ENCODE measurements at places on chromosomes 4 and X.

DNA sequence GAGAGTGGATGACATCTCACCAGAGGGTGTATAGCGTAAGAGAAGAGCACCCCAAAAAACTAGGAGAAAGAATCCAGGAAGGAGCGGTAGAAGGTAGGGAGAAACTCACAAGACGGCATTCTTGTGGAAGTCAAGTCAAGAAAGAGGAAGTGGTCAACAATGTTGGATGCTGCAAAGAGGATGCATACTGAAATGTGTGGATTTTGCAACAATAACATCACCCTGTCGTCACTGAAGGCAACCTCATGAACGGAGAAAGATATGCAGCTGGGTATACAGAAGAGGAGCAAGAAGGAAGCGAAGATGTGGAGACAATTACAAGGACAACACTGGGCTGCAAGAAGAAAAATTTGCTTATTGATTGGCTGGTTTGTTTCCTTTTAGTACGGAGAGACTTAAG, 11.4 kb upstream of the TAPT1 start:
- no peak for DNase-seq

DNA sequence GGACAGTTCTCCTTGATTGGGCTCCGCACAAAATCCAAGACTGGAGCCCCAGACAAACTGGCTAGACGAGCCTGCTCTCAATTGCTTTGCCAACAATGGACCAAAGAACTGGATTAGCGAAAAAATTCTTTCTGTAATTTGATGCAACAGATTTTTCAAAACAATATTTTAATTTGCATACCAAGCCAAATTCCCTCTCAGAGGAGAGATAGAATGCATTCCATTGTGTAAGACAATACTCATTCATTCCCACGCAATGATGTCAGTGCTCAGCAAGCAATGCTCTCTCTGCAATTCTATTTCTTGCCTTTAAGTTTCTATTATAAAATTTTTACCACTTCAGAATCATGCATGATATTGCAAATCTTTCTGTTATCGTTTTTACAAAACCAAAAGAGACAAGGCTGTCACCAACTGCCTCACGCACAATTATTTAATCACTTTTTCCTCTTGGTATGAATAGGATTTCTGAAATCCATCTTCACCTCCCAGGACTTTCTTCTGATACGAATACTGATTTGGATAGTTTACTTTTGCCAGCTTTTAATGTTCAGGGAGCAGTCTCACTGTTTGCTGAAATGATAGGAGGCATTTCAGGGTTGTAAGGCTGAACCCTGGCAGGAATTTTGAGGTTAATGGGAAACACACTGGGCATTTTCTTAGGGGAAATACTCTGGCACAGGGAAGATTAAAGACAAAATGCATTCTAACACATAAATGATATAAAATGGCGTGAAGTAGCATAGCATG, 46.1 kb upstream of the HCCS start:
- DNase-seq = no peak

DNA sequence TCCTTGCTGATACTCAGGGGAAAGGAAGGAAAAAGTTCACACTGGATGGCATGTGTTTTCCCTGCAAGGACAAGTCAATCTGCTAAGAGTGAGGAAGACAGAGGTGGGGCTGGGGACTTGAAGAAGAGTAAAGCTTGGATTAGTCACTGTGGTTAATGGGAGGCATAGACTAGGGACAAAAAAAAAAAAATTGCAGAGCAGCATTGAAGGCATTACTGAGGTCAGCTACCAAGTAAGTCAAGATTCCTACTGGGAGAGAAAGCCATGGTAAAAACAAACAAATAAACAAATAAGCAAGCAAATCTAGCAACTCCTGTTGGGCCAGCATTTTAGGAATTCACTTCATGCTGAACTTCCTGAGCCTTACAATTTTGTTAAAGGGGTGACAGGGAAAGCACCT, 58.2 kb upstream of the GPC4 start:
- no peak for DNase-seq

DNA sequence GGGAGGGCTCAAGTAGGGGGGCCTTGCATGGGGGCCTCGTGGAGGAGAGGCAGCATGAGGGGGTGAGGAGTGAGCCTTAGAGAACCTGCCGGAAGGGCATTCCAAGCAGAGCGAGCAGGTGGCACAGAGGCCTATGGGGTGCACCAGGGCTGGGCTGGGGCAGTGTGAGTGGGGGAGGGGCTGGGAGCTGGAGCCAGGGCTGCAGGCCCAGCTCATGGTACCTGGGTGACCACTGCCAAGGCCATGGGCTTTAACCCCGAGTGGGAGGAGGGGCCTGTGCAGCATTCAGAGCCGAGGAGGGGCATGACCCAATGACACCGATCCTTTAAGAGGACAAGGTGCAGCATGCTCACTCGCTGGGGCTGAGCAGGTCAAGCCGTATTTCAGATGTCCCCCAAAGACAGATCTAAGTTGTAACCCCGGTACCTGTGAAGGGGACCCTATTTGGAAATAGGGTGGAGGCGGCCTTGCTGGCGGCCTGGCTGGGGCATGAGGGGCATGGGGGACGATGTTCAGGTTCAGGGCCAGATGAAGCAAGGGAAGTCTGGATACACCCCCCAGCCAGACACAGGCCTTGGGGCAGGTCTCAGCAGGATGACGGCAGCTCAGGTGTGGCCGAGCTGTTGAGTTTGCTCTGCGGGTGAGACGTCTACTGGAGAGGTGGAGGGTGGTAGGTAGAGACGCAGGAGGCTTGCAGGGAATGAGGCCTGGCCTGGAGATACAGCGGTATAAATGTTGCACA, 137.0 kb downstream of the CPZ start:
- no peak for DNase-seq

- DNase-seq = no peak
Observed at GRCh38 chr4:186144198-186144945, 39.9 kb downstream of the FAM149A start.

- no peak for DNase-seq
Observed at GRCh38 chr4:52996261-52997131, 134.4 kb downstream of the RASL11B start.

- no peak for DNase-seq
Observed at GRCh38 chr4:167111622-167112021, 122.7 kb downstream of the SPOCK3 start.

DNA sequence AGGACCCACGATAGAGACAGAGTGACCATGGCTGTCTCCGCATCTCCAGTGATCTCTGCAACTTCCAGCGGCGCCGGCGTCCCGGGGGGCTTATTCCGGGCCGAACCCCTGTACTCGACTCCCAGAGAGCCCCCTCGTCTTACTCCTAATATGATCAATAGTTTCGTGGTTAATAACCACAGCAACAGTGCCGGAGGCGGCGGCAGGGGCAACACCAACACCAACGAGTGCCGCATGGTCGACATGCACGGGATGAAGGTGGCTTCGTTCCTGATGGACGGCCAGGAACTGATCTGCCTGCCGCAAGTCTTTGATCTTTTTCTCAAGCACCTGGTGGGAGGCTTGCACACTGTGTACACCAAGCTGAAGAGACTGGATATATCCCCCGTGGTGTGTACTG, 343 bp downstream of the DACH2 start:
- DNase-seq = no peak

GRCh38 chr4:89356086-89356485, 48.5 kb upstream of the GPRIN3 start:
- DNase-seq = no peak

GRCh38 chr4:85302756-85303155, 172.2 kb upstream of the ARHGAP24 start:
- no peak for DNase-seq

- DNase-seq = no peak
Observed at GRCh38 chr4:109365939-109366338, 63.5 kb upstream of the COL25A1 start.

DNA sequence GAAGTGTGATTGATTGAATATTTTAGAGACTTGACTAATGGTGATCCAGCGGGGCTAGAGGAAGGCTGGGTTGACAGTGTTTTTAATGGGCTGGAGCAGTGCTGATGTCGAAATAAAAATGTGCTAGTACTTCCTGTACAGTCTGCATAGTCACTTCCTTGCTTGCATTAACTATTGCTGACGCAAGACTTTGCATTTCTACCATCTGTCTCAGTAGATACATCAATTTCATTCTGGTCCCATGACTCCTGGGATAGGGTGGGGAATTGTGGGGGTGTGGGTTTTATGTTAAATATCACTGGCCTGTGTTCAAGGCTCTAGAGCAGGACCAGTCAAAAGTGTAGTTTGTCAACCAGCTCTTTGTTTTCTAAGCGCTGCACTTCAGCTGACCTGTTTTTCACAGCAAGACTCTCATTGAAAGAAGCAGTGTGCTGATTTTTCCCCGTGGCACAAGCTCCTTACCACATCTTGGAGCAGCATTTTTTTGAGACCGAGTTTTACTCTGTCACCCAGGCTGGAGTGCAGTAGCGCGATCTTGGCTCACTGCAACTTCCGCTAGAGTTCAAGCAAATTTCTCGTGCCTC, 35.2 kb upstream of the PHEX start:
- no peak for DNase-seq

GRCh38 chrX:103275947-103276567, 493 bp downstream of the TCEAL5 start:
- DNase-seq = no peak

GRCh38 chr4:43690116-43690515, 758.5 kb downstream of the KCTD8 start:
- DNase-seq = no peak

- DNase-seq = no peak
Observed at GRCh38 chr4:174141876-174142275, 141.6 kb downstream of the FBXO8 start.

GRCh38 chr4:168723020-168723419, 226.2 kb downstream of the PALLD start:
- DNase-seq = no peak

- DNase-seq = no peak
Observed at GRCh38 chrX:135315864-135316263, 6.6 kb downstream of the ETDC start.

- DNase-seq = no peak
Observed at GRCh38 chr4:18321956-18322530, 300.5 kb upstream of the LCORL start.

GRCh38 chrX:39296472-39296871, 495.2 kb downstream of the MID1IP1 start:
- DNase-seq = no peak

GRCh38 chrX:100695302-100695701, 36.6 kb downstream of the SYTL4 start:
- no peak for DNase-seq

DNA sequence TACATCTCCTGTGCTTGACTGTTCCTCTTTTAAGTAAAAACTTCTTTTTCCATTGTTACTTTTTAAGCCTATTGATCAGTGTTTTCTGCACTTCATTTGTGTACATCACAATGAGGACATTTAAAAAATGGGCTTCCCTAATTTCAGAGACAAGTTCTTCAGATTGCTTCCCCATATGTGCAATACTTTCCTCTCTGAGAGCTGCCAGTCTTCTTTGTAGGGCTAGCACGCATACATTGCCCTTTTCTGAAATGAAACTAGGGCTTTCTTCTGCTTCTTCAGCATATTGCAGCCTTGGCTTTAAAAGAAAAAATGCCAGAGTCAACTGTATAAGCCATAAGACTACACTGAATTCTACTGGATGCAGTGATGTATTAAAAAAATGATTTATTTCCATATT, 37.8 kb downstream of the FAT4 start:
- no peak for DNase-seq

- no peak for DNase-seq
Observed at GRCh38 chr4:56118055-56118454, 169.3 kb downstream of the CEP135 start.

- DNase-seq = no peak
Observed at GRCh38 chr4:37538931-37539330, 147.2 kb downstream of the RELL1 start.

DNA sequence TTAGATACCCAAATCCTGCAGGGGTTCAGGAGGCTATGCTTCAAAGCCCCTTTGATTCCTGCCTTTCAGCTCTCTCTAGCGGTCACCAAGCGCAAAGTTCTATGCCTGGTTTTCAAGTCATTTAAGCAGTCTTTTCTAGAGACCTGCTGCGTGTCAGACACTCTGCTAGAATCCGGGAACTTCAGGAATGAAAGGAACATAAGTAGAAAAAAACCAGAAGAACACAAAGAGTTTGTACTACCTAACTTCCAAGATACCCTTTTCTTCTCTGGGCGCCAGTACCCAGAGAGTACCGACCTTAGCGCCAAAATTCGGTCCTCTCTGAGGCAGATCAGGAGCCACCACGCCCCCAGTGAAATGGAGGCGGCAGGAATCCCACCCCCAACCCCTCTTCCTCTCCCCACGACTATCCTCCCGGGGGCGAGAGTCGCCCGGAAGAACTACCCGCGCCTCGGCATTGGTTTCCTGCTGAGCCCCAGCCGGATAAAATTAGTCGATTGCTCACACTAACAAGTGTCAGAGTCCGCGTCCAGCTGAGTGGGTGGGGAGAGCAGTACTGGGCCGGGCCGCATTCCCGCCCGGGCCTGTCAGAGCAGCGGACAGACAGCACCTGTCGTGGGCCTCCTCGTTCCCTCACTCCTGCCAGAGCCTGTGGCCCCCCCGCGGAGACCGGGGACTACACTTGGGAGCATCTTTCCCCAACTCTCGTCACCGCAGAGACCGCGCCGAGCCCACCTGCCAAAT, 78.8 kb downstream of the RLIM start:
- no peak for DNase-seq

GRCh38 chrX:2451501-2452316, 49.1 kb downstream of the DHRSX start:
- DNase-seq = no peak

DNA sequence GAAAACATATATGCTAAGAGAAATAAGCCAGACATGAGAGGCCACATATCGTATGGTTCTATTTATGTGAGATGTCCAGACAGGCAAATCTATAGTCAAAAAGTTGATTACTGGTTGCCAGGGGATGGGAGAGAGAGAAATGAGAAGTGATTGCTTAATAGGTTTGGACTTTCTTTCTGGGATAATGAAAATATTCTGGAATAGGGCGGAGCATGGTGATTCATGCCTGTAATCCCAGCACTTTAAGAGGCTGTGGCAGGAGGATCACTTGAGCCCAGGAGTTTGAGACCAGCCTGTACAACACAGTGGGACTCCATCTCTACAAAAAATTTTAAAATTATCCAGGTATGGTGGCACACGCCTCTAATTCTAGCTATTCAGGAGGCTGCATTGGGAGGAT, 22.4 kb downstream of the RBM47 start:
- DNase-seq = no peak

GRCh38 chr4:22500831-22501714, 14.8 kb downstream of the ADGRA3 start:
- DNase-seq = no peak

All from esophagus squamous epithelium (tissue), 5 donors.